CD8-positive, alpha-beta T cell (primary cell): ENCODE measurements at places on chromosomes 1 and 21. TPM values are rescaled to one million over a fixed set of nuclear protein-coding genes. Genes with fewer than 3 reads are reported as not detected.
A peak's percentile ranks its signal among the peaks of the same experiment; 100 is the strongest.

The FALEC gene
- total RNA-seq: not detected

The AGTRAP gene
- total RNA-seq: 10.9 TPM

The LGR6 gene
- total RNA-seq: 1.9 TPM

The PPFIA4 gene
- 0.33 TPM for total RNA-seq

The NUDT4B gene
- total RNA-seq: not detected

The AMY2A gene
- total RNA-seq: not detected

The SYT14 gene
- total RNA-seq: not detected

The ETNK2 gene
- total RNA-seq: 17.0 TPM

DNA sequence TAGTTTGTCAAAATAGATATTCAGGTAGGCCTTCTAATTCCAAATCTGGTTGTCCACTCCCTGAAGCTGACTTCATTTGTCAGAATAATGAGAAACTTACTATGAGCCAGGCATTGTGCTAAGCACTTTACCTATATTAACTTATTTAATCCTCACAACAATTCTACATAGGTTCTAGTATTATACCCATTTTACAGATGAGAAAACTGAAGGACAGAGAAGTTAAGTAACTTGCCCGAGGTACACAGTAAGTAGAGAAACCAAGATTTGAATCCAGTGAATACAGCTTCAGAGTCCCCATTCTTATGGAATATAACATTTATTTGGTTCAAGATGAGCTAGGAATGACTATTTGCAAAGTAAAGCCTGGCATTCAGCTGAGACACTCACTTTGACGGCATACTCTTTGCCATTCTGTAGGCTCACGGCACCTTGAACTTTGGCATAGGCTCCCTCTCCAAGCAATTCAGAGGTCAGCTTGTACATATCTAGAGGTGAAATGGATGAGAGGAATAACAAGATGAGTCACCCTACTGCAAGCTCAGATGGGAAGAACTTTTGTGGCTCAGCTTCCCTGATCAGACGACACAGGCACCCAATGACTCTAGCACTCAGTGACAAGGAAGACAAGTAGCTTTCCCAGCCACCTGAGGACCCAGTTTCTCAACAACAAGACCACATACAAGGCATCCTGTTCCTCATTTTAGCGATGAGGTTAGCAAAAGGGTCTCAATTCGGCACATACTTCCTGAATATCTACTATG lies 23.7 kb downstream of the MKNK1 start:
- DNase-seq: no peak

DNA sequence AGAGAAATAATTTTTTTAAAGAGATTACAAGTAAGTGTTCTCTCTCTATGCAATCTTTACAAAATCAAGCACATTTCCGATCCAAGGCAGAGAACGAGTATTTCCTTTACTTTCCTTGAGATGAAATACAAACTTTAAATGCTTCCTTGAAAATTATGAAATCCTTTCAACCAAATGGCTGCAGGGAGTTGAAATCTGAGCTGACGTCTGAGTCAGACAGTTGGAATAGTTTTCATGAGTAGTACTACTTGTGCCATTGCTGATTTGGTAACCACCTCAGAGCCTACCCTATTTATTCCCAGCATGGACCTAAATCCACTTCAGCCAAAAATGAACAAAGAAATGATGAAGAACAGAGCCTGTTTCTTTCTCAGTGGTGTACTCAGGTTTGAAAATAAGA lies 183.6 kb downstream of the GIPC2 start:
- no peak for DNase-seq

GRCh38 chr1:34889705-34890104 lies 30.2 kb upstream of the SMIM12 start:
- no peak for DNase-seq

GRCh38 chr1:115013792-115014191 lies 15.8 kb upstream of the TSHB start:
- no peak for DNase-seq

DNA sequence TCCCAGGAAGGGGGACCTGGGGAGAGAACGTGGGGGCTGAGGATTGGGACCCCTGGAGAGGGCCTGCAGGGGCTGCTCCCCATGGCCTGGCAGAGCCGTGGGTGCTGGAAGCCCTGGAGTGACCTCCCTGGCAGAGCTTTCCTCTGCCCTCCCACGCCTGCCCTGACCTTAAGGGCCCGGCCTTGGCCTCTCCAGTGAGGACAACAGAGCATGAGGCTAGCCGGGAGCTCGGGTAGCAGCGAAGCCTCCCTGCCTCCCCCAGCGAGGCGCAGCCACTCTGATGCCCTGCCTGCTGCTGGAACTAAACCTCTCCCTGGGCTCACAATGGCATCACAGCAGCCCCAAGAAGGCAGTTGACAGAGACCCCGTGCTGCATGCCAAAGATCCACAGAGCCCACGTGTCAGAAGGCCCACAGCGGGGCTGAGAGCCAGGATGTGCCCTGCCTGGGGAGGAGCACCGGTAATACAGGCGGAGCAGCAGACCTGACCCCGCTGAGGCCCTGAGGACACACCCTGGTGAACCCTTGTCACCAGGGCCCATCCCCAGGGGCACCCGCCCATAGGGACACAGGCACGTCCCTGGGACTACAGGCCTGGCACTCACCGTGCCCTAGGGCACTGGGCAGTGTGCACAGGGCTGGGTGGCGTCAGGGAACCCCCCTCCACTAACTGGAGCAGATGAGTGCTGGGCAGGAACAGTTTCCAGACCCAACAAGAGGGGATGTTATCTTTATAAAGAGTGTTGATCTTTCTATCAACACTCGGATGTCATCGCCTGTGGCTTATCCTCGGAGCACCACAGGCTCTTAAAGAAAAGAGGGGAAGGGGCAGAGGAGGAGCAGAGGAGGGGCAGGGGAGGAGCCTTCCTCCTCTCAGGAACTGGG lies 48.4 kb downstream of the ARHGEF16 start:
- DNase-seq: no peak

- no peak for DNase-seq
Measured at GRCh38 chr1:94218332-94218731, 19.1 kb downstream of the ARHGAP29 start.

DNA sequence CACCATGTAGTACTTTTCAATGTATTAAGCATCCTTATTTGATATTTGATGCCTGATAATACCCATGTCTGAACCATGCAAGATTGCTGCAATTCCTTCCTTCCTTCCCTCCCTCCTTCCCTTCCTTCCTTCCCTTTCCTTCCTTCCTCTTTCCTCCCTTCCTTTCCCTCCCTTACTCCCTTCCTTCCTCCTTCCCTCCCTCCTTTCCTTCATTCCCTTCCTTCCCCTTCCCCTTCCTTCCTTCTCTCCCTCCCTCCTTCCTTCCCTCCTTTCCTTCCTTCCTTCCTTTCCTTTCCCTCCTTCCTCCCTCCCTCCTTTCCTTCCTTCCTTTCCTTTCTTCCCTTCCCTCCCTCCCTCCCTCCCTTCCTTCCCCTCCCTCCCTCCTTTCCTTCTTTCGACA lies 29.7 kb upstream of the TMEM52 start:
- no peak for DNase-seq

GRCh38 chr21:34284666-34285065 lies 79.1 kb upstream of the KCNE2 start:
- no peak for DNase-seq

DNA sequence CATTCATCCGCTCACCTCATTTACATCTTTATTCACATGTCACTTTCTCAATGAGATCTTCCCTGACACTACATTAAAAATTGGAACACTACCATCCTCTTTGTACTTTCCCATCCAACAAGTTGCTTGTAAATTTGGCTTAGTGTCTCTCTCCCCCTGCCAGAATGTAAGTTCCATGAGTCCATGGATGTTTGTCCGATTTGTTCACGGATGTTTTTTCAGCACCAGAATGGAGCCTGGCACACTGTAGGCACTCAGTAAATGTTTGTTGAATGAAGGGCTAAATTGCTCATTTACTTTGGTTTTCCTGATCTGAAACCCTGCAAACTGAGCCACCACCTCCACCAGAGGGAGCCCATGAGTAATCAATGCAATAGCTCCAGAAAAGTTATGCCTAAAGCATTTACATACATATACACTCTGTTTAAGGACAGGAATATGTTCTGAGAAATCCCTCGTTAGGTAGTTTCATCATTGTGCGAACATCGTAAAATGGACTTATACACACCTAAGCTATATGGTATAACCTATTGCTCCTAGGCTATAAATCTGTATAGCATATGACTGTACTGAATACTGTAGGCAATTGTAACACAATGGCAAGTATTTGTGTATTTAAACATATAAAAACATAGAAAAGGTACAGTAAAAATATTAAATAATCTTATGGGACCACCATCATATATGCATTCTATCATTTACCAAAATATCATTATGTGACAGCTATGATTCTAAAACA lies 2.8 kb upstream of the EYA3 start:
- peak; percentile 85 for DNase-seq

- DNase-seq: no peak
Measured at GRCh38 chr1:75053207-75053606, 81.0 kb upstream of the LHX8 start.

- no peak for DNase-seq
Measured at GRCh38 chr1:230295367-230295766, 130.8 kb downstream of the PGBD5 start.

DNA sequence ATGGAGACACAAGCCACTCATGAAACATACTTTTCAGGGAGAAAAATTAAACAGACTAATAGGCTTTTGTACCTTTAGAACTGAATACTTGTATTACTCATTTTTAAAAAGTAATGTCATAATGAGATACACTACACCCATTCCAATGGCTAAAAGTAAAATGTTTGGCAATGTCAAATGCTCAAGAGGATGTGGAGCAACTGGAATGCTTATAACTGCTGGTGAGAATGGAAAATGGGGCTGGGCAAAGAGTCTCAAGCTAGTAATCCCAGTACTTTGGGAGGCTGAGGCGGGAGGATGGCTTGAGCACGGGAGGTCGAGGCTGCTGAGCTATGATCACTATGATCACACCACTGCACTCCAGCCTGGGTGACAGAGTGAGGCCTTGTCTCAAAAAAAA lies 86.3 kb downstream of the NKAIN1 start:
- DNase-seq: no peak

DNA sequence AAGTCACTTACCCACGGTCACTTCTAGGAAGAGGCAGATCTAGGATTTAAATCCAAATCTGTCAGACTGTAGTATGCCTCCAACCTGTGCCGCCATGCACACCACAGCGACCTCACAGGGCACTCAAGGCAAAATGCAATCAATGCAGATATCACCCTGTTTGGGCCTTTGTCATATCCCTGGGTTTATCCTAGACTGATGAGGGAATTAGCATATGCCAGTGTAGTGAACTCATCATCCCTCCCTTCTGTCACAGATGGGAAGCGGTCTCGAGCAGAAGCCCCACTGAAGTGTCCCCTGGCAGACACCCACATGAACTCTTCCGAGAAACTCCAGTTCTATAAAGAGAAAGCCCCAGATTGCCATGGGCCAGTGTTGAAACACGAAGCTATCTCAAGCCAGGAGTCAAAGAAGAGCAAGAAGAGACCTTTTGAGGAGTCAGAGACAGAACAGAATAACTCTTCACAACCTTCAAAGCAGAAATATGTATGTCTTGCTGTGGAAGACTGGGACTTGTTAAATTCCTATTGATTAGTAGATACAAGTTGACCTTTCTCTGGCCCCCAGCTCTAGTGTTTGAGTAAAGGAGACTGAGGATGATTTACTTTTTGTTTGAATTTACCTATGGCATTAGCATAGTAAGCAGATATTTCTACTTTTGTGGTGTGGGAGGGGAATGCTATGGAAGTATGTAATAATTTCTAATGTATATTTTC lies 21.4 kb downstream of the LRRC42 start:
- DNase-seq: no peak

- DNase-seq: no peak
Measured at GRCh38 chr1:241447031-241447644, 72.4 kb downstream of the FH start.

- no peak for DNase-seq
Measured at GRCh38 chr1:223885614-223886013, 39.9 kb upstream of the TP53BP2 start.

GRCh38 chr21:36909901-36910561 lies 56.4 kb downstream of the HLCS start:
- no peak for DNase-seq

DNA sequence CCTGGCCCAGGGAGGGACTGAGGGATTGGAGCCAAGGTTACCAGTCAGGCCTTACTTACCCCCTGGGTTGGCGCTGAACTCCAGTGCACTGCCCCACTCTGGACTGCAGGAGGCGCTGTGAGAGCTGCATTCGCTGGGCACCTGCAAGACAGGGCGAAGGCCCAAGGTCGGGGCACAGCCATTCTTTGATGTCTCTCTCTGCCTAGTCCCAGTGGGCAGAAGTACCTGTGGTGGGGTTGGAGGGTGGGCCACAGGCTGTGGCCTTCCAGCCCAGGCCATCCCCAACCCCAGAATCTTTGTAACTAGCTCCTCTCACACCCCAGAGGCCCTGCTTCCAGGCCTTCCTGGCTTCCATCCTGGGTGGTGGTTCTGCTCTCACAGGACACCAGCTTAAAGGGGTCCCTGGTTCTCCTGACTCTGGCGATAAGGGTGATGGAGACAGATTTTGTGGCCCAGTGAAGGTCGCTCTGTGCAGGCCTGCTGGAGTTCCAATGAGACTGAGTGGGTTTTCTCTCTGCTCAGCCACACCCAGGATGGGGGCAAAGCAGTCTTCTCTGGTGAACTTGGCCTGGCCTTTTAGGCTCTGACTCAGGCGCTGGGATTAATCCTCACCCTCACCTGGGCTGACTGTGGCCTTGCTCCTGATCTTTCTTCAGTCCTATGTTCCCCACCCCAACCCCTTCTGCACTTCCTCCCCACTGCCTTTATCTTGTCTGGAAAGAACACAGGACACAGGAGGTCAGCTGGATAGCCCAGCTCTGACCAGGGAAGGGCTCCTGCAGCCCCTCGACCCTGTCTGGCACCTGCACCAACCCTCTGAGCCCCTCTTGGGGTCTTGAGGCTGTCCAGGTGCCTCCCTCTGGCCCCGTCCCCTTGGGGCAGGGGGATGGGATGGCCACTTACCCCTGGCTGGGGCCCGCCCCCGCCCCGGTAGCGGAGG lies 954 bp downstream of the MYOG start:
- no peak for DNase-seq
